ENCODE measurements at places on chromosomes 2 and 18. TPM values are rescaled to one million over a fixed set of nuclear protein-coding genes. Genes with fewer than 3 reads are reported as not detected.

ROCK1 gene
- 147 TPM for total RNA-seq

MBD1 gene
- 76.6 TPM for total RNA-seq

PLCD4 gene
- total RNA-seq, result 1.6 TPM

DNA sequence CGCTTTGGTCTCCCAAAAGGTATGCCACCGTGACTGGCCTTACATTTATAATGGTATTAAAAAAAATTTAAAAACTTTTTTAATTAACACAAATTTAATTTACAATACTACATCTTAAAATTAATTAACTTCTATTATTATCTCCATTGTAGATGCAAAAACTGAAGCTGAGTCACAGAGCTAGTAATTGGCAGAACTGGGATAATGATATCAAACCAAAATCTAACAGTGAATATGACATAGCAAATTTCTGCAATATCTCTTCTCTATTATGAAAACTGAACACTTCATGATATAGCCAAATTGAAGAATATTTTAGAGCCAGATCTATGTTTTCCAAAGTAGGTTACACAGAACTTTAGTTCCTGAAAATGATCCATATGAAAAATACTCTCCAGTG is 66.4 kb upstream of the CHAC2 start:
- no peaks in the 10 kb centered on the region for H3K4me1 ChIP-seq
- no peaks in the 10 kb centered on the region for H3K36me3 ChIP-seq
- H3K27ac ChIP-seq, result no peak overlapping the region

DNA sequence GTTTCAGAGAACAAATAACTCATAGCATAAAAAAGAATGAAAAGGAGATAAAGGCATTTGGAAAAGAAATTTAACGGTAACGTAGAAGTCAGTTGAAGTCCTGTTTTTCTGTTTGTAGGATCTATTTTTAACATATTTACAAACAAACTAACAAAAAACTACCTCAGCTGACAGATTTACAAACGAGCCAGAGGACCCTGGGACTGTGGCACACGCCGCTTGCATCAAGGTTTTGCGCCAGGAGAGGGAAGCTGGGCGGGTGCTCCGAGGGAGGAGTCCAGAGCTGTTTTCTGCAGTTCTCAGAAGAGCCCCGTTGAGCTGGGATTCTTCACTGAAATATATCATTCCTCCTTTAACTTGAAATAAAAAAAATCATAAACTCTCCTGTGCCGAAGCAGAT is 13.6 kb upstream of the TMEM18 start:
- H3K4me1 ChIP-seq, result peaks cover 1% of the 10 kb centered on the region
- no peak overlapping the region for H3K4me3 ChIP-seq
- H3K27me3 ChIP-seq, result no peaks in the 10 kb centered on the region
- H3K36me3 ChIP-seq, result no peaks in the 10 kb centered on the region
- no peak overlapping the region for H3K27ac ChIP-seq

DNA sequence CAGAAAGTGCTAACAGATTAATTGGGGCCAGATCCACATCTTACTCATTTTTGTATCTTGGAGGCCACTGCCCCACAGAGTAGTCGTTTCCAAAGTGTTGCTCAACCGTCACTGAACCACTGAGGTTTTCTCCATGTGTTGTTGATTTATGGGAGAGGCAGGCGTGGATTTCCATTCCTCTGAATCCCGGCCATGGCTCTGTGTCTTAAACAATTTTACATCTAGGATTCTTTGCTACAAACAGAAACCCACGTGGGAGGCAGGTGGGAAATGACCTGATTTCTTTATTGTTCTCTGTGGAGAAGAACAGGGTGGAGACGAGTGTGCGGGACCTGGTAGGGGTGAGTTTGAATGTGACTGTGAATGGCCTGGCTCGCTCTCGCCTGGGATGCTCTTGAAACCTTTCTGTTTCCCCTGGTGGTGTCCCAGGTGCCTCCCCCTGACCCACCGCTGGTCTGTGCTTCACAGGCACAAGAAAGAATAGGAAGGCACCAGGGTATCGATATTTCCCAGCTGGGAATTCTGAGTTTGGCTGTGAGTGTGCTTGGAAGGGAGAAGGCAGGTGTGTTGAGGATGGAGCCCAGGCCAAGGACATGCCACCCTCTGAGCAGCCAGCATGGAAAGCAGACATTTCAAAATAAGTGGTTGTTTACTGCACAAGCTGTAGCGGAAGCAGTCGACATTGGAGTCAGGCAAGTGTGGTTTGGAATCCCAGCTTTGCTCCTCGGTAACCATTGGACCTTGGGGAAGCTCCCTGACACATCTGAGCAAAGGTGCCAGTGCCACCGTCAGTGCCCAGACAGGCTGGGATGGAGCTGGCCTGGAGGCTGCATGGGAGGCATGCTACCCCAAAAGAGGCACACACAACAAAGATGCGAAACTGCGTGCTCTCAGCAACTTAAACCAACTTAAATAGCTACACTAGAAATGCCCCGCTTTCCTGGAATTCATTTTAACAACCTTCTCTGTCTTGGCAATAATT is 50.0 kb downstream of the LPIN1 start:
- H3K4me3 ChIP-seq, result no peak overlapping the region
- no peak overlapping the region for H3K27ac ChIP-seq
- peaks cover 8% of the 10 kb centered on the region for H3K36me3 ChIP-seq
- no peak for DNase-seq
- H3K27me3 ChIP-seq, result no peaks in the 10 kb centered on the region

TMEM169 gene
- total RNA-seq, result 0.32 TPM

All from aorta (tissue), 5 donors.